ENCODE measurements at places on chromosomes 7 and 10.

DNA sequence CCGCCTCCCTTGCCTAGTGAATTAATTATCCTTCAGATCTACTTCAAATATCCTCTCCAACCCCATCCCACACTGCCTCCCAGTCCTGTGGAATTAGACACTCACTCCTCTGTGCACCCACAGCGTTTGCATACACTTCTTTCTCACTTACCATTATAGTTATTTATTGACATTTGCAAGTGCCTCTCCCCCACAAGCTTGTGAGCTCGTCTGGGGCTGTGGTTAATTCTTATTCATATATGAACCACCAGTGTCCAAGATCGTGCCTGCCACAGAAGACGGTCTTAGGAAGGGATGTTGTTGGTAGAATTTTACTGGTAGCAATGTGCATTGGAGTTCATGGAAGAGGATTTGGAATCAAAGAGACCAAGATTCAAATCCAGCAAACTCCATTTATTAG lies 68.1 kb upstream of the AOAH start:
- DNase-seq = no peak

- DNase-seq = no peak
These were observed 491 bp upstream of the AKAP9 start for GRCh38 chr7:91940171-91940570.

GRCh38 chr10:102400598-102401341 lies 5.3 kb downstream of the NFKB2 start:
- DNase-seq = no peak

- no peak for DNase-seq
These were observed 66.3 kb upstream of the INHBA start for GRCh38 chr7:41769162-41769561.

DNA sequence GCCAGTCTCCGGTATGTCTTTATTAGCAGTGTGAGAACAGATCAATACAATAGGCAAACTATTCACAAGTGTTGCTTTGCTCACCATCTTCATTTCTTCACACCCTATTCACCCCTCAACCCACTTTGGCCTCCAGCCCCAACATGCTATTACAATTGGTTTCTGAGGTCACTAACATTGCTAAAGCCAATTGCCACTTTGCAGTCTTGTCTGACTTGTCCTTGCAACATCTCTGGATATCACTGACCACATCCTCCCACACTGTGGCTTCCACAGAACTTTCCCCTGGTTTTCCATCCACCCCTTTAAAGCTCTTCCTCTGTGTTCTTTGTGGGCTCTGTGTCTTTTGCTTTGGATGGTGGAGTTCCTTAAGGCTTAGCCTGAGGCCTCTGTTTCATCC lies 5.2 kb upstream of the APBB1IP start:
- DNase-seq = no peak

DNA sequence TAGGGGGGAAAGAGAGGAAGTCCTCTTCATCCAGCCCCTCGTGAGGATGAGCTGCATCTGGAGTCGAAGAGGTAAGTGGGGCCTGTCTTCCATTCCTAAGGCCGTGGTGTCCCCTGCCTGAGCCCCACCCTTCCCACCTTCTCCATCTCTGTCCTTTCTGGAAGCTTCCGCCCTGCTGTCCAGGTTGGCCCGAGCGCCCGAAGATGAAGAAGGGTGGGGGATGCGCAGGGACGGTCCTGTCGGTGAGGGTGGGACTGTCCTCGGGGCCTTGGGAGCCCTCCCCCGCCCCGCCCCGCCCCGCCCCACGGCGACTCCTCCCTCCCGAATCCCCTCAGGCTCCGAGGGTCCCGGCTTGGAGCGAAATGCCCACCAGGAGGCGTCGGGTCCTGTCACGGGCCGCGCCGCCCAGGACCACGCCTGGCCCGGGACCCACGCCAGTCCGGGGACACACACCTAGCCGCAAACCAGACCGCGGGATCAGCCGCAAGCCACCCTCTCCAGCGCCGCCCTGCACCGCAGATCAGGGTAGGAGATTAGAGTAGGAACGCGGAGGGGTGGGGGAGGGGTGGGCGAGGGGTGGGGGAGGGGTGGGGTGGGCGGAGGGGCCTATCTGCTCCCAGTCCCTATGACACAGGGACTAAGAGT lies 15.3 kb downstream of the GPRIN2 start:
- no peak for DNase-seq

GRCh38 chr10:75021379-75022249 lies 89.8 kb upstream of the SAMD8 start:
- DNase-seq = no peak

DNA sequence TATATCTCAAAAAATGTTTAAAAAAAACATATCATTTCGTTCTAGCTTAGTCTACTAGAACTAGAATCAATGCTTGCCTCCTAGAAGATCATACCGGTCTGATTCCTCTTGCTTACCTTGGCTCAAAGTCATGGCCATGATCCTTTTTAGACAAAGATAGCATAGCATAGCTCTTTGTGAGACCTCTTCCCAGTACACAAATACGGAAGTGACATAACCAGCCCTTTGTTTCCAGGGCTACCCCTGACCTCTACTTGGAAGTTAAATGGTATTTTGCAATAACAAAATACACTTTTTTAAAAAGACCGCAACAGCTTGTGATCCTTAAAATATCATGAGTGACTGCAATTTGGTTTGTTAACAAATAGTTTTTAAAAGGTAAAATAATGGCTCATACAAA lies 130.7 kb upstream of the NOBOX start:
- no peak for DNase-seq

DNA sequence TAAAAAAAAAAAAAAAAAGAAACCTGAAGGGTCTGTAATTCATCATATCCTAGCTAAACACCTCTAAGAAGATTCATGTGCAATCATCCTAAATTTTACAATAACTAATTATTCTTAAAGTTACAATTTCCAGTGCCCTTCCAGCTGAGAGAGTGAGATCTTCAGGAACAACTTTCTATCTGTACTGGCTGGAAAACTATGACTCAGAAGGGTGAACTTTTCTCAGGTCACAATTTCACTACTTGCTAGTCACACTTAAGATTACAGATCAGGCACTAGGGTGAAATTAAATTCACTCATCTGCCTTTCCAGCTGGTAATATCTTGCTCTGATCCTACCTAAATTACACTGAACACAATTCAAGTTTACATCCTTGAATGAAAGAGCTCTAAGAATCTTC lies 158.8 kb downstream of the ANK3 start:
- DNase-seq = no peak

- no peak for DNase-seq
These were observed 634.4 kb downstream of the GATA3 start for GRCh38 chr10:8688881-8689280.

- DNase-seq = no peak
These were observed 10.9 kb upstream of the MAP3K8 start for GRCh38 chr10:30422981-30423654.

DNA sequence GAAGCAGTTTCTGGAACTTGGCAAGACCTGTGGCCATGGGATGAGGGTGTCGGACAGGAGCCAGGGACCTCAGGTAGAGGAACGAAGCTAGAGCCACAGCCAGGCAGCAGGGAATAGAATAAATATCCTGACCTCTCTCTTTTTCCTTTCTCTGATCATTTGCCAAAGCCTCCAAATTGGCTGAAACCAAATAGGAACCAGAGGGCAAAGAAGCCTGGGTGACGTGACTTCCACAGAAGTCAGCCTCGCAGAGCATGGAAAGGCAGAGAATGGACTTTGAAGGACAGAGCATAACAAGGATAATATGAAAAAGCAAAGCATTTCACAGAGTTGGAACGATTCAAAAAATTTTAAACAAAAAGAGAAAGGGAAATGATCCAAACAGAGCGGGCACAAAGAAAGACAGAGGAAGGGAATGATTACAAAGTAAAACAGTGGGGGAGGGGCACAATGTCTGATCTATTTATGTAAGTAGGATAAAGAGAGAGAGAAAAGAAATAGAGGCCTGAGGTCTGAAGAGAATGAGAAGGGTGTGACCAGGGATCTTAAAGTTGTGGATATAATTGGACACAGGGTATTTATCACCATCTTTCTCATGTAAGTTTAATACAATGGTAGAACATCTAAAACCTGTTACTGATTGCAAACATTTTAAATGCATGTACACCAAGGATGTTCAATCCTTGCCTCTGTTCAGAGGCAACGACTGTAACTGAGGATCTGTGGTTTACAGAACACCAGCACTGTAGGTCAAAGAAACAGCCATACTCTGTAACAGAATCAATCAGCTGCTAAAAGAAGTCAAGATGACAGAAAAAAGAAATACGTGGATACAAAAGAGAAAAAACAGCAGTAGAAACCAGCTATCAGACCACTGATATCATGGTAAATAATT lies 4.5 kb upstream of the ZEB1 start:
- no peak for DNase-seq

DNA sequence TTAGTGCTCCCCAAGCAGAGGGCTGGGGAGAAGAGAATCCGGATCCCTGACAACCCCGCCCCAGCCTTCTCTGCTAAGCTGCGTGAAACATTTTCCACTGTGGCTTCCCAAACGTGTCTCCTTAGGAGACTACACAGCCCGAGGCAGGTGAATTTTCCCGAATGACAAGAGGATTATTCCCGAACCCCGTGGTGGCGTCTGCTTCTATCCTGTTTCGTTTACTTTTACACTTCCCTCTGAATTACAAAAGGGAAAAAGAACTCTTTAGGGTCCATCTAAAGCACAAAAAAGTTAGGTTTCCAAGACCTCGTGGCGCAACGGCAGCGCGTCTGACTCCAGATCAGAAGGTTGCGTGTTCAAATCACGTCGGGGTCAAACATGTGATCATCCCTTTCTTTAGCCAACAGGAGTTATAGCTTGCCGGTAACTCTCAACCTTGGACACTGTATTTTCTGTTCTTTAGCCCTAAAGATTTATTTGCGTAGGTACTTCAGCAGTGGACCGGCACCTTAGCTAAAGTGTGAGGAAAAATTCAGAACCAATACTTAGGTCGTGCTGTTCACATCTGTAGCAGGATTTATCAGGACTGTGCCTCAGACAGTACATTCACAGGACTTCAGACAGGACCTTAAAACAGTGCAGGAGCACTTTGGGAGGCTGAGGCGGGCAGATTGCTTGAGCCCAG lies 3.2 kb upstream of the ZNF789 start:
- DNase-seq = no peak

GRCh38 chr10:112914288-112914952 lies 35.6 kb upstream of the TCF7L2 start:
- no peak for DNase-seq

GRCh38 chr7:51026341-51026740 lies 243.6 kb upstream of the GRB10 start:
- DNase-seq = no peak

DNA sequence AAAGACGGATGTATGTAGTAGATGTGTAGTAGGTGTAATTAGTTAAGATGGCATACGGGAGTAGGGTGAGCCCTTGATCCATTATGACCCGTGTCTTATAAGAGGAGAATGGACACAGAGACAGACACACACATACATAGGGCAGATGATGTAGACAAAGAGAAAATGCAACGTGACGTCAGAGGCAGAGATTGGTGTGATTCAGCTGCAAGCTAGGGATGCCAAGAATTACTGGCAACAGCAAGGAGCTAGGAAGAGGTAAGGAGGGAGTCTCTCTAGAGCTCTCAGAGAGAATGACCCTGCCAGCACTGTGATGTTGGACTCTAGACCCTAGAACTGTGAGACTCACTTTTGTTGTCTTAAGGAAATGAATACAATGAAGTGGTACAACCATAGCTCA lies 247.0 kb upstream of the HABP2 start:
- DNase-seq = peak; percentile 14

- DNase-seq = no peak
These were observed 87.5 kb downstream of the UBE2H start for GRCh38 chr7:129865093-129865924.

DNA sequence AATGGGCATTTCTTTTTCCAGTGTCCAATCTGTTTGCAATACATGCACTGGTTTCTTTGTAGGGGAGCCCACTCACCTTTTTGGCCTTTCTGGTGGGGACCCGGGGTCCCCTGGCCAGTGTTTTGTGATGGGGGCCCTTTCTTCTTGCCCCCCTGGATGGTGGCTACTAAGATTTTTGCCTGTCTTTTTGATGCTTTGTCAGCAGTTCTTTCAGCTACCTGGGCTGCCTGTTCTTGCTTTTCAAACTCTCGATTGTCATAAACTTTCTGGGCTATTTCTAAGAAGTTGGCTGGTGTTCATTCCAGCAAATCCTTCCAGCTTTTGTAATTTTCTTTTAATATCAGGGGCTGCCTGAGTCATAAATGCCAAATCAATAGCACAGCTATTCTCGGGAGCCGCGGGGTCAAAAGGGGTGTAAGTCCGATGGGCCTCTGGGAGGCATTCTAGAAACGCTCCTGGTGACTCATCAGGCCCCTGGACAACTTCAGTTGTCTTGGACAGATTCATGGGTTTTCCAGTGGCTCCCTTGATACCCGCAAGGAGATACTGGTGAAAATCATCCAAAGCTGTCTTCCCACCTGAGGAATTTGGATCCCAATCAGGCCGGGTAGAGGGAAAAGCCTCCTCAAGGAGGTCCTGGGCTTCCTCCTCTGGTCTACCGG lies 79.0 kb downstream of the PRR15 start:
- DNase-seq = peak; percentile 4

DNA sequence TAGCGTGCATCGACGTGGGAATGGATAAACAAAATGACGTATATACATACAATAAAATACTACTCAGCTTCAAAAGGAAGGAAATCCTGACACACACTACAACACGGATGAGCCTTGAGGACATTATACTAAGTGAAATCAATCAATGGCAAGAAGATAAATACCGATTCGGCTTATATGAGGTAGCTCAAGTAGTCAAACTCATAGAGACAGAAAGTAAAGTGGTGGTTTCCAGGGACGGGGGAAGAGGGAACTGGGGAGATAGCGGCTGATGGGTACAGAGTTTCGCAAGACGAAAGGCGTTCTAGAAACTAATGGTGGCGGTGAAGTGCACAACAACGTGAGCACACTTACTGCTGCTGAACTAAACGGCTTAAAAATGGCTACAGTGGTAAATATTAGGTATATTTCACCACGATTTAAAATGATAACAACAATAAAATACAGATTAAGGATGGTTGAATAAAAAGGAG lies 516.7 kb downstream of the PARD3 start:
- DNase-seq = no peak

DNA sequence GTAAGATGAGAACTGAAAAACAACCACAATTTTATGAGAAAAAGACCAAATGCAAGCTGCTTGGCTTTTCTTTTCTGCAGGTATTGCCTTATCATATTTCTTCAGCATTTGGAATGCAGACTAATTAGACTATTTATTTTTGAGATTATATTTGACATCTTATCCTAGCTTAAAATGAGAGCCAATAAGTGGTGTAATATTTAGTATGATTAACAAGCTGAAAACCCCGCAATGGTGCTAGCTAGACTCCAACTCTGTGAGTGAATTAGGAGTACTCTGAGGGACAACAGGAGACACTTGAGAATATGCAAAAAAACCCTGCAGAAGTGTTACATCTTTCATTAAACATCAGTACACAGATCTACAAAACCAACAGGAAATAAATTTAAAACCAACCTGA lies 180.3 kb upstream of the MEOX2 start:
- DNase-seq = no peak

- no peak for DNase-seq
These were observed 134.1 kb downstream of the MAGI2 start for GRCh38 chr7:79319369-79319768.

GRCh38 chr10:34449836-34450235 lies 365.3 kb downstream of the PARD3 start:
- DNase-seq = no peak

GRCh38 chr7:7739204-7740036 lies 21.0 kb upstream of the RPA3 start:
- no peak for DNase-seq

- DNase-seq = peak; percentile 95
These were observed 270.5 kb upstream of the MKLN1 start for GRCh38 chr7:131057015-131057793.

Measured in fibroblast of skin of left quadriceps (primary cell).